ENCODE measurements at places on chromosomes 3 and 15. TPM values are rescaled to one million over a fixed set of nuclear protein-coding genes. Genes with fewer than 3 reads are reported as not detected.

Gene ACVR2B
- 4.2 TPM for total RNA-seq

- no peak for DNase-seq
Observed at GRCh38 chr15:25869701-25870100, 6.6 kb upstream of the ATP10A start.

Gene MOBP
- not detected for total RNA-seq

DNA sequence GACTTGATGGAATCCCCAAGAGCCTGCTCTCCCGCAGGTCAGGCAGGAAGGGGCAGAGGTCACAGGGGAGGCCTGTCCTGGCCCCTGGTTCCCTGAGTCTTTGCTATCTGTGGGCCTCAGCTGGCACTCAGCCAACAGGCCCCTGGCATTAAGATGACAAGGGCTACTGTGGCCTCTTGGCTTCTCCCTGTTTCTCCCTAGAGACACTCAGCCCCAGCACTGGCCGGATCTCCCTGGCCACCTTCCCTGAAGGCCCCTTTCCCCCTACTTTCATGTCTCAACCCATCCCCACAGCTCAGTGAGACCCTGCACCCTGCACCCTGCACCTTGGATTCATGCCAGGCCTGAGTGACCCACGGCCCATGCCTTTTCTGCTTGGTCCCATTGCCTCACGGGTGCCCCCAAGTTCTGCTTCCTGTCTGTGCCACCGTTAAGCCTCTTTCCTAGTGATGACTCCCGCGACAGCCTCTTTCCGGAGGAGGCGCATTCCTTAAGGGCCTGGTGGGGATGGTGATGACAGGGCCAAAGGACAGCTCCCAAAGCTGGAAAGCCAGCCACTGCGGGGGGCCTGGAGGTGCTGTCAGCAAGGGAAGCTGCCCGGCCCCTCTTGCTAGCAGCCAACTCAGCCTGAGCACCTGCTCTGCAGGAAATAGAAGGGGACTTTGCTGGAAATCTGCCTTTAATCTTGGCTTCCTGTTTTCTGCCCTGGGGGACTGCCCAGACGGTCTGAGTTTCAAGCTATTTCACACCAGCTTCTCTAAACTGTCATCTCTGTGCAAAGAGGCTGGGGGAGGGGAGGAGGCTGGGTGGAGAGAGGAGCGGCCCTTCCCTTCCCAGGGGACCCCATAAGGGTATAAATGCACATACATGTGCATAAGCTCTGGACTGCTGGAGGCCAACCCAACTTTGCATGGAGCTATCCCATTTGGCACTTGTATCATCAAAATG is 4.8 kb upstream of the CSK start:
- DNase-seq: peak; percentile 93

GRCh38 chr15:77497110-77497737 is 76.5 kb downstream of the HMG20A start:
- no peak for DNase-seq

All from B cell (primary cell).